Endothelial cell (in vitro differentiated cells): ENCODE measurements at places on chromosomes 11 and 22.

- DNase-seq: no peak
Observed at GRCh38 chr11:10385696-10386095, 69.4 kb upstream of the AMPD3 start.

- no peak for DNase-seq
Observed at GRCh38 chr11:118209033-118209432, 15.8 kb downstream of the JAML start.

GRCh38 chr11:94272738-94273313, 31.6 kb upstream of the IZUMO1R start:
- DNase-seq: no peak

DNA sequence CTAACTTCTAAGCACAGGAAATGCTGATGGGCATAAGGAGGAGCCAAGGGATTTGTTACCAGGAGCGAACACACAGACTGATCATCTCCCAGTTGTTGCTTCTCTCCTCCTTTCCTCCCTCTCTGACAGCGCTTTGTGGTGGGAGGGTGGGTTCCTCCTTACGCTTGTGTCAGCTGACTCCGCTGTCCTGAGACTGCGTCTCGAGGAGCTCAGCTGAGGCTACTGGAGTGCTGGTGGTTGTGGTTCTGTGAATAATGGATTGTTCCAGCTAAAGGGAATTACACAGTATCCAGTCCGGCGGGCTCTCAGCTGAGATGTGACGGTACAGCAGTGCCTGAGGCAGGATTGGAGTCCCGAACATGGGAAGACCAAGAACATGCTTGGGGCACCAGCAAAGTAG, 113.4 kb downstream of the CTNND1 start:
- no peak for DNase-seq

GRCh38 chr11:77580712-77581337, 8.9 kb upstream of the AQP11 start:
- no peak for DNase-seq
